Activated CD4-positive, alpha-beta T cell treated with anti-CD3 and anti-CD28 coated beads for 24 hours (primary cell): ENCODE measurements at places on chromosomes 5 and 9.

DNA sequence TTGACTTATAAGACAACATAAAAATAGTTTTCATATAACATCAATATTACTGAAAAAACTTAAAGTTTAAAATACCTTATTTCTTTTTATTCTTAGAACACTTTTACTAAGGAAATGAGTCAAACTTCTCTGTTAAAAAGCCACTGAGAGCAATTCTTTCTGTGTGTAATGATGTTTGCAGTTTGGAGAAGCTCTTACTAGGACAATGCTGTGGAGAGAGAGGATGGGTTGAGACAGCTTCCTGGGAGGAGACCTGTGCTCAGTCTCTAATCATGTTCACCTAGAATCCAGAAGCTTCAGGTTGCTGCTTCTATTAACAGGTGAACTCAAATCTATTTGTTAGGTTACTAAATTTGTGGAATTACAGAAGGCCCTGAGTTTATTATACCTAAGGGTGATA, 198.5 kb downstream of the DNAH5 start:
- no peak for DNase-seq

- DNase-seq: no peak
Observed at GRCh38 chr5:131394128-131394527, 130.3 kb downstream of the CDC42SE2 start.

DNA sequence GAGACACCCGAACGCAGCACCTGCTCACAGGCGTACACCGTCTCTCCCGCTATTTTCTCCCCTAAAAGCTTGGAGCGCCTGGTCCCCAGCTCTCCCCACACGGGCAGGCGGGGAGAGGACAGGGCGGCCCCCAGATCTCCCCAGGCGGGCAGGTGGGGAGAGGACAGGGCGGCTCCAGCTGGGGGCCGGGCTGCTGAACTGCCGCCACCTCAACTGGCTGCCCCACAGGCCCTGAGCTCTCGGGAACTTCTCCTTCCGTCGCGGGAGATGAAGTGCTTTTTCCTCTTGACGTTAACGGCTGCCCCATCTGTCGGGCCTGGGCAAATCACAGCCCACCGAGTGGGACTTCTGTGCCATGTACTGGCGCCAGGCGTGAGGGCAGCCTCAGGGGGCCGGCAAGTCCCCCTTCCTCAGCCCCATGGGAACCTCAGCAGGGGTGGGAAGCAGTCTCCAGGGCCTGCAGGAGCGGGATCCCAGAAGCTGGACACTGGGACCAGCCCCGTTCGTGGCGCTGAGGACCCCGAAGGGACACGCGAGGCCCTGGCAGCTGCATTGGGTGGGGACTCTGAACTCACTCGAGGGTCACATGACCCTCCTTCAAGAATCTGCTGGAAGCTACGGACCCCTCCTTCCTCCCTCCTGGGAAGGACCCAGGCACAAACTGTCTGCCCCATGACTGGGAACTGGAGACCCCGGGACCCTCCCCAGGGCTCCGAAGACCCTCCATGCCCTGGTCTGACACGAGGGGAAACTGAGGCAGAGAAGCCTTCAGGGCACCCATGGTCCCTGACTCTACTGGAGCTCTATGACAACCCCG, 5.7 kb upstream of the EGFL7 start:
- no peak for DNase-seq

GRCh38 chr5:32664523-32664922, 46.6 kb upstream of the NPR3 start:
- no peak for DNase-seq

DNA sequence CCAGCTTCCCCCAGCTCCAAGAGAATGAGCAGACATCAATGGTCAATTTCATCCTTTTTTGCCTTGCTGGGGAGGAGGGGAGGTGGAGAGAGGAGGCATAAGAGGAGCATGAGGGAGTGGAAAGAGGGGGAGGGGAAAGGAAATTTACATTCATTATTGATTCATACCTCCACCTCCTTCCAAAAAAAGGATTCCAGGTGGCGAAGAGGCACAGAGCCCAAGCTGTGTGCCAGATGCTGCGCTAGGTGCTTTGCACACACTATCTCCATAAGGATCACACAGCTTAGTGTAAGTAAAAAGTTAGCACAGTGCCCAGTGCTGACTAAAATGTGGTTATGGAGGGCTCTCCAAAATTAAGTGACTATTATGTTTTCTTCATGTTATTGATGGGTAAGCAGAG, 11.0 kb downstream of the ASTN2 start:
- no peak for DNase-seq

DNA sequence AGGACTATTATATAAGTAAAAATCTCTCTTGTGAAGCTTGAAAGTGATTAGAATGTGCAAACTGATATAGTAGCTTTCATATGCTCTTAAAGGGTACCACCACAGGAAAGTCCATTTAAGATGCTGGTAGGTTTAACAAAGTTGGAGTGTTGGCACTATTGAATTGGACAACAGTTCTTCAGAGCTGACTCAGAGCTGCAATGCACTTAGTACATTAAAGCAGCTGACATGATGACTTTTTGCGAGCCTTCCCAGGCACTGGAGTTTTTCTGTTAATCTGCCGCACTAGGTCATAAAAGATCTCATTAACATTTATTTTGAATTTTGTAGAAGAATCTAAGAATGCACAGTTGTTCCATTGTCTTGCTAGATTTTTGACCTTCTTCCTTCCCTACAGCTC, 243.8 kb downstream of the ADAMTSL1 start:
- no peak for DNase-seq

- DNase-seq: no peak
Observed at GRCh38 chr5:134769206-134769605, 10.6 kb downstream of the DDX46 start.

DNA sequence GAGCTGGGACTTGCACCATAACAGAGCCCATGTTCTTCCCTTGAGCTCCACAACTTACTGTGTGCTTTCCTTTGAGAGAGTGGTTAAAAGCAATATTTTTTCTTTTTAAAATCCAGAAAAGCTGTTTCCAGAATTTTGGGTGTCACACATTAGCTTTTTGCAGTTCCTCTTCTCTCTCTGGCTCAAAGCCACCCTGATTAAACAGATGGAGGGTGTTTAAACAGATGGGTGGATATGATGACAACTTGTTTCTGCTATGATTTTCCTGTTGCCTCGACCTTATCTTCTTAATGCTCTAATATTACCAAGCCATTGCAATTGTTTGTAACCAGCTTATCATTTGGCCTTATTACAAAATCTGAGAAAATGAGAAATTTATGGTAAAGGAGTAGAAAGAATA, 22.9 kb upstream of the CFAP95 start:
- no peak for DNase-seq

DNA sequence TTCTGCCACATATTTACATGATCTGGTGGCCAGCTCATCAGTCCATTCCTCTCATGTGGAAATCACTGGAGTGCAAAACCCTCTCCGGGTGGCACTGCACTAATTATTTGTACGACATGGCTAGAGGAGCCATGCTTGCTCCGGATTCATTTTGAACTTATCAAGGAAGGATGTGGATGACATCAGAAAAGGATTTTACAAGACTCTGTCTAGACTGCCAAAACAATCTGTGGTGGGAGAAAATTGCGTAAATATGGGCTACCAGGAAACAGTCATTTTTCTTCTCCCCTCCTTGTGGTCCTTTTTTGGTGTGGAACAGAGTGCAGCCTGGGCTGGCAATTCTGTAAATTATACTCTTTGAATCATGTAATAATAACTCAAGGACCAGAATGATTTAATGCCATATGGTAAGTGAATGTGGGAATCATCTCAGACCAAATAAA, 123.4 kb upstream of the IFNE start:
- DNase-seq: no peak

DNA sequence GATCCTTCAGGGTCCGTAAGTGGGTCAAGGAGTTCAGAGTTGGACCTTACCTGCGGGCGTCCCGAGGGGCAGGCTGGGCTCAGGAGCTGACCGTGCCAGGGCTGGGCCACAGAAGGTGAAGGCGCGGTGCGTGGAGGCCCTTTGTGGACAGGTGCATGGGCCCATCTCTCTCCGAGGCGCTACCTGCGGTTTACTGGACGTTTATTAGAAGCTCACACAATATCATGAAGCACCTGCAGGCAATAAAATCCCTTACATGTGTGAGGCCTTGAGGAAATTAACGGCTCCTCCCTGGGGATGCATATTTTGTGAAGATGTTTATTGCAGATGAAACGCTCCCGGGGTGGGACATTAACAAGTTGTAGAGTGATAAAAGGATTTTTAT, 79.8 kb upstream of the LMX1B start:
- no peak for DNase-seq

GRCh38 chr9:116860509-116861120, 173.5 kb downstream of the TRIM32 start:
- no peak for DNase-seq

- DNase-seq: no peak
Observed at GRCh38 chr9:23962101-23962500, 136.1 kb upstream of the ELAVL2 start.

- DNase-seq: no peak
Observed at GRCh38 chr5:148418511-148418910, 34.8 kb downstream of the FBXO38 start.

- no peak for DNase-seq
Observed at GRCh38 chr9:126299706-126300276, 26.8 kb upstream of the MVB12B start.

DNA sequence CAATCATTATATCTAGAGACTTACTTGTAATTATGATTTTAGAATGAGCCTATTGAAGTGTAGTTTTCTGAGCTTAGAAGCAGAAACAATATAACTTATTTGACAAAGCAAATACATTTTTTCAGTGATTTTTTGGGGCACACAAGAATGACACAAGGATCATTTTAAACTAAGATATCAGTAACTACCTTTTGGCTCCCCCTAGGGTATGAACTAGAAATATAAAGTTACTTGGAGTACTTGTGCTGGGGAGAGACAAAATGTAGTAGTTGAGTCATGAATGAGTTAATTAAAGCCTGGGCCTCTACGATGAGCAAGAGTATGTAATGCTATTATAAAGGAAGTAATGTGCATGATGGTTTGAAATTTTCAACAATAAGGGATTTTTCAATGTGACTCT, 1244.1 kb upstream of the ACO1 start:
- DNase-seq: no peak

GRCh38 chr5:93401634-93402213, 179.3 kb downstream of the NR2F1-AS1 start:
- no peak for DNase-seq

DNA sequence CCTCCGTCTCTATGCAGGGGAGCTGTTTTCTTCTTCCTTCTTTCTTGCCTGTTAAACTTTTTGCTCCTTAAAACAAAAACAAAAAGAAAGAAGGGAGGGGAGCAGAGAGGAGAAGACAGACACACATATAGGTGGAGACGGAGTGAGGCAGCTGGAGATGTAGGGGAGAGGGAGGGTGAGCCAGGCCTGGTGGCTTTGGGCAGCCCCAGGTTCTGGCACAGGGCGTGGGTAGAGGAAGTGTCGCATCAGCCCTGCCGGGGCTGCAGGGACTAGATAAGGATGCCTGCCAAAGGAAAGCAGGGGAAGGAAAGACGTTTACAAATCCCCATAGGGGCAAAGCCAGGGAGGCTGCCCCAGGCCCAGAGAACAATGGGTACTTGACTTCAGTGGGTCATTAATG, 38.7 kb upstream of the PTGS1 start:
- no peak for DNase-seq

- DNase-seq: no peak
Observed at GRCh38 chr9:121748074-121748473, 96.6 kb downstream of the DAB2IP start.

DNA sequence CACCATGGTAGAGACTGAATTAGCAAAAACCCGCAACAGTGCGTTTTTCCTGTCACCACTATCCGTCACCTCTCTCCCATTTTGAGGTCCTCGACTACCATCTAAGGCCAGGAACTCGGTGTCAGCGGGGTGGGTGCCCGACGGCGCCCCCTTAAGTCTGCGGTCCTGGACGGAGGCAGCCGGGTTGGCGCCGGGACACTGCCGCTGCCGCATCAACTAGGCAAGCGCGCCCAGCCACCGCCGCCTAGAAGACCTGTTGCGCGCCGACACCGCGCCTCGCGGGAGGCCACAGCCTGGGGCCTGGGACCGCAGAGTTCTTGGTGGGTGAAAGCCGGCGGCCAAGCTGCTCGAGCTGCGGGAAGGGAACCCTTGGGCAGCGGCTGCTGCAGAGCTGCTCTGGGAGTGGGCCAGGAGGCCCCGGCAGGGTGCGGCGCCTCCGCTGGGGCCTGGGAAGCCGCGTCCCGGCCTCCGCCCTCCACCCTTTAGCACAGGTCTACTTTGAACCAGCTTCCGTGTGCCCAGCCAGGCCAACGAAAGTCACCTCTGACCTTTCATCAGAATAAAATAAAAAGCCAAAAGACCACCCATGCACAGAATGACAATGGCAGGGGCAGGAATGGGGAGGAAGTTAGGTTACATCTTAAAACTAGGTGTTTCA, 3.5 kb downstream of the FOXB2 start:
- DNase-seq: no peak

DNA sequence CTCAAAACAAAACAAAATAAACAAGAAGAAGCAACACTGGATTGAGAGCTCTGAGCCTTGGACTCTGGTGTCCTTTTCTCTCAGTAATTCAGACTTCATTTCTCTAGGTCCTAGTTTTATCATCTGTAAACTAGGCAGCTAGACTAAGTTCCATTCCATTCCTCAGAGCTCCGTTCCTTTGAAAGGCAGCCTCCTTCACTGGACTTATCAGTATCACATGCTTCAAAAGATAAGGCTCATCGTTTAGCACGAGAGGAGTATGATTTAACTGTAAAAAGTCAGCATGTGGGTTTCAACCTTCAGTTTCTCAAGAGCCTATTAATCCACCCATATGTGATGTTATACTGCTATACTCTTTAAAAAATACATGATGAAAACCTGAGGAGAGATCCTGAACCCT, 1.6 kb downstream of the ATP10B start:
- no peak for DNase-seq
